ENCODE measurements at places on chromosomes 2 and 18.

- no peak for DNase-seq
Measured at GRCh38 chr2:224479826-224480225, 77.9 kb upstream of the FAM124B start.

- DNase-seq: no peak
Measured at GRCh38 chr2:195181059-195181705, 475.8 kb upstream of the SLC39A10 start.

DNA sequence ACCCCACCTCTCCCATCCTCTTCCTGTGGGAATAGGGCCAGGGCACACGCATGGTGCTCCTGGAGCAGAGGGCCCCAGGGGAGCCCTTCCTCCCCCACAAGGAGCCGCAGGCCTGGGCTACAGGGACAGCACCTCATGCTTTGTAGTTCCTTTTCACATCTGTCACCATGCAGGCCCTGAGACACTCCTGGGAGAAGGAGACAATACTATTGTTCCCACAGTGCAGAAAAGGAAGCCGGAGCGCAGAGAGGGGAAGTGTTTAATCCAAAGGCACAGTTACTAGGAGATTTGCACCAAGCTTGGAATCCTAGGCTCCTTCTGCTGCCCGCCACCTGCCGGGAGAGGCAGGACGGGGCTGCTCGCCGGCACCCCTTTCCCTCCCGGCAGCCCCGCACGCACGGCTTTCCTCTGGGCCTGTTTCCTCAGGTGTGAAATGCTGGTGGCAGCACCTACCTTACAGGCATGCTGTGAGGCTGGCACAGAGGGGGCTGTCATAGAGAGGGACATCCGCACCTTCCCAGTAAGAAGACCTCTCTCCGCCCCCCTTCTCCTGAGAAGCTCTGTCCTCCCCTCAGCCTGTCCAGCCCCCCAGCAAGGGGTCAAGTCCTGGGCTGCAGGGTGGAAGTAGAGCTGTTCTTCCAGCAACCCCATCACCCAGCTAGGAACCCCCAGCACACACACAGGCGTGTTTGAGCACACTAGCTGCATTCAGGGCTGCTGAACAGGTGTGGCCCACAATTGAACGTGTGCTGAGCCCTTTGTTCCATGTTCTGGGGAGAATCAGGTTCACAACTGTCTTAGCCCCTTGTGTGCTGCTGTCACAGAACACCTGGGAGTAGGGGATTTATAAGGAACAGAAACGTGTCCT is 62.6 kb downstream of the SMAD7 start:
- DNase-seq: no peak

GRCh38 chr2:2096803-2097464 is 234.1 kb downstream of the MYT1L start:
- no peak for DNase-seq

- no peak for DNase-seq
Measured at GRCh38 chr2:43224571-43225092, 1.8 kb downstream of the ZFP36L2 start.

DNA sequence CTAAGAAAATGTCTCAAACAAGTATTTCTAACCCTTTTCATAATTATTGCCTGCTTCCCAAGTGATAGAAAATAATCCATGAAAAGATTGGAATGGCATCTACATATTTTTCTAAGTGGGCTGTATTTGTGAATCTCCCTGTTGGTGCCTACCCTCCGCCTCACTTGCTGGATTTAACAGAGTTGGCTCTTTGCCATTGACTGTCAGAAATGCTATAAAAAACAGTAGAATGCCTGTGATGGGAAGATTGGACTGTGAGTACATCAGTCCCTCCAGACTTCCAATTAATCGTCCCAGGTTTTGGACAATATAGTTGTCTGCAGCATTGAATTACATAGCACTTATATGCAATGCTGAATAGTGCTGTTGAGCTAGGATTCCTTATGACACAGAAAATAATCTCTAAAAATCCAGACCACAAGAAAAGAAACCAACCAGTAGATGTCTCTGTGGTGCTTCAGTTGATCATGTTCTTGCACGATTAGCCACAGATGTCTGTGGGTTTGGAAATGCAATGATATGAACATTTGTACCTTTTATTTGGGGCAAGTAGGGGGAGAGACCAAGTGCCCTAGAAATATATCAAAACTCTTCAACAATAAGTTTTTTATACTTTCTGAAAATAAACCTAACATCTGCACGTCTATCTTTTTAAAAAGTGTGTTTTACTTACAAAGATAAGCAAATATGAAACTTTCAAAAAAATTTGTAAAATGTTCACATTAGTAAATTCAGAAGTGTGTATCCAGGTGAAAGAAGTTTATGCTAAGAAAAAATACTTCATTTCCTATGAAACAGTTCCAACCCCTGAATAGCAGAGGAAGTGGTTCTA is 88.5 kb downstream of the DYNAP start:
- DNase-seq: no peak

DNA sequence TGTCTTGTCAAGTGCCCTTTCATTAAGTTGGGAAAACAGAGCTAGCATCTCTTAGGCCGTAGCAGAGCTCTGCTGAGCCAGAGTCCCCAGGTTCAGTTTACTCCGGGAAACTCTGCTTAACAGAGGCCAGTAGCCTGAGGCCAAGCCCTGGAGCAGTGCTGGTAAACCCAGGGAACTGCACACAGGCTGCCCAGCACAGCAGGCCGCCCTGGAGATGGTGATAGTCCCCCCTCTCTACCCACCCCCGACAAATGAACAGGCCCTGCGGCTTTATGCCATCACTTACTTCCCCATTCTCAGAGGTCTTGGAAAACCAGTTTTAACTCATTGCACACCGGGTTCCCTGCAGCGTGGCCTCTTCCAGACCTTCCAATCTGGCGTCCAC is 3.5 kb downstream of the CNNM4 start:
- DNase-seq: no peak

DNA sequence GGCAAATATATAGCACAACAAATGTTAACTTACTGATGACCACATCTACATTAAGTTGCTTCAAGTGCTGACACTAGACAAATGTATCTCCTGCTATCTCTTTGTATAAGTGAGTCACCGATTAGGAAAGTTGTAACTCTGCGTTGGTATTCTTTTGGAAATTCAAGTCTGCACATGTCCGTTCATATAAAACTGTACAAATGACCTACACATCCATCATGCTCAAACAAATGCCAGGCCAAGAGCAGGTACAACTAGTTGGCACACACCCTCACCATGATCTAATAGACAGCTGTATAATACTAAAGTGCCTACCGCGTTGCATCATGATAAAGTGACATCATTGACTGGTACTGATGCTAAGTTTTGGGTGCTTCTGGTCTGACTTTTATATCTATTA is 141.1 kb downstream of the RBMS1 start:
- DNase-seq: no peak

DNA sequence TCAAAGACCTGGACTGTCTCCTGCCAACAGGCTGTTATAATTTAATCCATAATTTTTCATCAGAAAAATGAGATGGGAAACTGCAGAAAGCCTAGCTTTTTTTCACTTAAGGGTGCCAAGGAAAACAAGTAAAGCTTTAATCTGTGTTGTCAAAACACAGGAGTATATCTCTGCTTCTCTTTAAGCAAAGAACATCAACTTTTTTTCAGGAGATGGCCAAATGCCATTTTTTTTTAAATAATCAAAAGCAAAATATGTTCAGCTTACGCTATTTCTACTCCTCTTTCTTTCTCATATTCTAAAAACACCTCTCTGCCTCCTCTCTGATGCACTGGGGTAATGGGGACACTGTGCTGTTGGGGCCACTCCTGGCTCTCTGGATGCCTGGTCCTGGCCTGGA is 73.1 kb upstream of the NXPH2 start:
- DNase-seq: no peak

DNA sequence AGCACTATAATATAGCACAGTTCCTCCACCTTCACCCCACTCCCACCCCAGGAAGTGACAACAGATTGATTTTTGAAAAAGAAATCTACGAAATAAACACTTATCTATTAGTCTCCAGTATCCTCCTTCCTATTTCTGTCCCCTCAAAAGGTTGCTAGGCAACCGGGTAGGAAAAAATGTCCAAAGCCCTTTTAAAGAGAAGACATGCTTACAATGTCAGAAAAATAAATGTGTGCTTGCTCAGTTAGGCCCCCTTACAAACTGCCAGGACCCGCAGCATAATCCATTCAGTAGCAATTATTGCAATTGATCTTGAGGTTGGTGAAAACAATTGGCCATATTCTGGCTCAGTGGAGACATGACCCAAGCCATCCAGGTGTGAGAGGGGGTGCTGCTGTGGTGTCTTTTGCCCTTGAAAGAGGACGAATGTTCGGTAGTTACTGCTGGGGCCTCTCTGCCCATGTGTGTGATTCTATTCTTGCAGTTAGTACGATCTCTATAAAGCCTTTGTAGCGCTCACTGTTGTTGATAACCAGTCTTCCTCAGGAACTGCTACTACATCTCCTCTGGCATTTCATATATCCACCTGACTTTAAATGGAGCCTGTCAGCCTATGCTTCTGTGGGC is 144.3 kb downstream of the MYO3B start:
- no peak for DNase-seq

- no peak for DNase-seq
Measured at GRCh38 chr18:49275448-49275847, 185.0 kb downstream of the DYM start.

DNA sequence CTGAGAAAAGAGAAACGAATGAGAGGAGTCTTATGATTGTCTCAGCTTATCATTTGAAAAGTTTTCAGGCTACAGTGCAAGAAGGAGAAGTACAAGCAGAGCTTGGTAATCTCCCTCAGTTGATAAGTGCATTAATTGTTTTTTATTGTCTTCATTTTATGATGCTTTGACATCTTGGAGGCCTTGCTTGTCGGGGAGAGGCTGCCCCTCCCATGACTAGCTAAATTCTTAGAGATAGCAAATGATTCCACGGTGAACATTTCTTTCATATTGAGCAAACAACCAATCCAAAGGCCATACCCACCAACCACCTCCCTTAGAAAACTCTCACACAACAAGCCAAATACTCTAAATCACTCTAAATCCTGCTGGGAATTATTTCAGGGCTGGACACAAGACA is 39.8 kb downstream of the GDF7 start:
- DNase-seq: no peak

DNA sequence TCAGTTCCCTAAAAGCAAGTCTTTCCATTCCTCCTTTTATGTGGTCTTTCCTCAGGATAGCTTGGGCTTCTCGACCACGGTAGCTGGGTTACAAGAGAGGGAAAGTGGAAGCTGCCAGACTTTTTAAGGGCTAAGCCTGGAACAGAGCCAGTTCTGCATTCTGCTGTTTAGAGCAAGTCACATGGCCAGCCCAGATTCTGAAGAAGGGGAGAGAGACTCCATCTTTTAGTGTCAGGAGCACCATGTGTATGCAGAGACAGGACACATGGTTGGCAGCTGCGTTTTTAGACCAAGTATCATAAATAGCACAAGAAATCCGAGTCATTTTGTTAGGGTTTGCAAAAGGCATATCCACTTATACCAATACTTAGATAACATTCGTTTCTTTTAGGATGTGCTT is 4.7 kb downstream of the HMSD start:
- no peak for DNase-seq

GRCh38 chr2:148552675-148553331 is 91.7 kb upstream of the EPC2 start:
- DNase-seq: peak; percentile 22
